ENCODE measurements at places on chromosomes 5 and 9.

- no peak for DNase-seq
Measured at GRCh38 chr5:89816038-89816437, 593.5 kb downstream of the CETN3 start.

DNA sequence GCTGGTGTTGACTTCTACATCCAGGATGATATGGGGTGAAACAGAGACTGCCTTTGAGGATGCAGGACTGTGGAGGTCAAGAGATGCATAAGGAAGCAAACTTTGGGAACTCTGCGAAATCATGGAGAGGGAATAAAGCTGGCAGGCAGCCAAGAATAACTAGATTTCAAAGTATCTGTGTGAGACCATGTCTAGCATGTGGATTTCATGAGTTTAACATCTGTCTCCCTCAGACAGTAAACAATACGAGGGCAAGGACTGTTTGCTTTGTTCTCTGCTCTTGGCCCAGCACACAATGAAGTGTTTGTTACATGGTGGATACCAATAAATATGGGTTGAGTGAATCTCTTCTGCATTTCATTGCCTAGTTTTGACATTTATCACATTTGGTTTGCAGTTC, 71.3 kb downstream of the RASEF start:
- DNase-seq = no peak

- DNase-seq = no peak
Measured at GRCh38 chr9:23662320-23662719, 163.7 kb downstream of the ELAVL2 start.

- no peak for DNase-seq
Measured at GRCh38 chr5:171596391-171596878, 177.0 kb downstream of the FGF18 start.

DNA sequence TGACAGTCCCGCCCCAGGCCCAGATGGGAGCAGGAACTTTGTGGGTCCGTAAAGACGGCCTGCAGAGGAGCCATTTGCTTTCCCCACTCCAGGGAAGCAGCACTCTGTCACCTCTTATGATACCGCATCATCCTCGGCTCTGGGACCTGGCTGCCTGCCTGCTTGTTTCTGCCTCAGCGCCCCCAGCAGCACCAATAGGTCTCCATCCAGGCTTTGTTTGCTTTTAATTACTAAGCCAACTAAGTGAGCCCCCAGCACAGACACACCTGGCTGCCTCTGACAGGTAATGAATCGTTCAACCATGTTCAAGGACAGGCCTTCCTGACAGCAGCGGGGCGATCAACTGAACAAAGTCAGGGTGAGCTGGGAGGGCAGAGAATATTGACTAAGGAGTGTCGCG, 141.4 kb downstream of the C5orf15 start:
- no peak for DNase-seq

- DNase-seq = no peak
Measured at GRCh38 chr9:135811801-135812200, 95.5 kb downstream of the CAMSAP1 start.

- DNase-seq = no peak
Measured at GRCh38 chr9:113879318-113879717, 3.2 kb downstream of the ZNF618 start.

- no peak for DNase-seq
Measured at GRCh38 chr9:23538461-23539003, 287.5 kb downstream of the ELAVL2 start.

DNA sequence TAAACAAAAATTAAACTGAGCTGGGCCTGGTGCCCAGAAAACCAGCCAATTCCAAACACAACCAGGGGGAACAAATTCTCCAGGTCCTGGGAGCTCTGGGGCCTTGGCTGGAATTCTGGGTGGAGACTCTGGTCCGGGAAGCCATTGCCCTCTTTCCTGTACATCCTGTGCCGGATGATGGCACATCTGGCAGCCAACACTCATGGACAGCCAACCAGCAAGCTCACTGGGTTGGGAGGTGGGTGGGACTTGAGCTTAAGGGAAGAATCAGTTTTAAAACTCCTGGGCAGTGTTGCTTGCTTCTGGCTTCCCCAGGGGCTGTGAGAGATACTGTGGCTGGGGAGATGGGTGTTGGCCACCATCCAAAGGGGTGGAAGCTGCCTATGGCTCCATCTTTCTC, 56.1 kb downstream of the PCDH1 start:
- DNase-seq = no peak

DNA sequence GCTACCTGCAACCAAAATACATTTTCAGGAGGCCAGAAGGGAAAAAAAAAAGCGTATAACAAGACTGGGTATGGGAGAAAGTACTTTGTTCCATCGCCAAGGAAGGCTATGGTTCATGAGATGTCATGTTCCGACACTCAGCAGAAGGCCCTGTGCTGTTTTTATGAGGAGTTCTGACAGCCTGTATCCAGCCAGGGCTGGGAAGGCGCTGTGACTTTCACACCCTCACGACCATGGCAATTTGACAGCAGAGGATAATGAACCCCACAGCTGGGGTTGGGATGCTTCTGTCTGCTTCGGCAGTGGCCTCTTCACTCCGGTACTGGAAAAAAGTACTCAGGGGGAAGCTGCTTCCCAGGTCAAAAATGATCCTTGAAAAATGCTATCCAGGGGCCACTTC, 154.4 kb downstream of the PRELID2 start:
- DNase-seq = no peak

DNA sequence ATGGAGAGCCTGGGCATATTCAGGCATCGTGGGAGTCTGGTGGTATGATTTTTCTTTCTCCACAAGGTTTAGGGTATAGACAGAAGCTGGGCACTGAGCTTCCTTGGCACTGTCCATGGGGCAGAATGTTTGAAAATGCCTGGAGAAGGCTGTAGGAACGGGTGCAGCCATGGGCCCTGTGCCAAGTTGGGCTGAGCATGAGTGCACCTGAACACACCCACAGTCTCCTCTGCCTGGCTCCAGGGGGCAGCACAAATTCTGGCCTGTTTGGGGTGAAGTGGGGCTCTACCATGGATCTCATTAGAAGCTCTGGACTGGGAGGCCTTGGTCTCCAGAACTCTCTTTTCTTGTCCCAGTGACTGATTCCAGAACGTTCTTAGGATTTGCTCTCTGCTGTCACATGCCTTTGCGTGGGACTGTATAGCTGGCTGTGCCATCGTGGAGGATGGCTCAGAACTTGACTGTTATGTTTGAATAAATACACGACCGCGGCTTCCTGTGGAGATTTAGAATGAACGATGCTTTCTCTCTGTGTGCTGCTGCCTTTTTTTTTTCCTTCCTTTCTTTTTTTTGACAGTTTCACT, 229.8 kb downstream of the FANCC start:
- no peak for DNase-seq

GRCh38 chr5:154708846-154709245, 46.3 kb upstream of the LARP1 start:
- DNase-seq = no peak

- DNase-seq = no peak
Measured at GRCh38 chr5:142512043-142513042, 173.5 kb downstream of the FGF1 start.

All from stimulated activated CD8-positive, alpha-beta memory T cell treated with anti-CD3 and anti-CD28 coated beads, Interleukin-4, amount 100 ng/mL, for 24 hours (primary cell).